ENCODE measurements at places on chromosomes 1 and 21. TPM values are rescaled to one million over a fixed set of nuclear protein-coding genes. Genes with fewer than 3 reads are reported as not detected.

- no peak for DNase-seq
Measured at GRCh38 chr1:16099412-16099811, 26.0 kb upstream of the FAM131C start.

- DNase-seq: no peak
Measured at GRCh38 chr1:84615790-84616189, 41.5 kb upstream of the CTBS start.

- DNase-seq: no peak
Measured at GRCh38 chr1:155777582-155777981, 79.4 kb downstream of the GON4L start.

DNA sequence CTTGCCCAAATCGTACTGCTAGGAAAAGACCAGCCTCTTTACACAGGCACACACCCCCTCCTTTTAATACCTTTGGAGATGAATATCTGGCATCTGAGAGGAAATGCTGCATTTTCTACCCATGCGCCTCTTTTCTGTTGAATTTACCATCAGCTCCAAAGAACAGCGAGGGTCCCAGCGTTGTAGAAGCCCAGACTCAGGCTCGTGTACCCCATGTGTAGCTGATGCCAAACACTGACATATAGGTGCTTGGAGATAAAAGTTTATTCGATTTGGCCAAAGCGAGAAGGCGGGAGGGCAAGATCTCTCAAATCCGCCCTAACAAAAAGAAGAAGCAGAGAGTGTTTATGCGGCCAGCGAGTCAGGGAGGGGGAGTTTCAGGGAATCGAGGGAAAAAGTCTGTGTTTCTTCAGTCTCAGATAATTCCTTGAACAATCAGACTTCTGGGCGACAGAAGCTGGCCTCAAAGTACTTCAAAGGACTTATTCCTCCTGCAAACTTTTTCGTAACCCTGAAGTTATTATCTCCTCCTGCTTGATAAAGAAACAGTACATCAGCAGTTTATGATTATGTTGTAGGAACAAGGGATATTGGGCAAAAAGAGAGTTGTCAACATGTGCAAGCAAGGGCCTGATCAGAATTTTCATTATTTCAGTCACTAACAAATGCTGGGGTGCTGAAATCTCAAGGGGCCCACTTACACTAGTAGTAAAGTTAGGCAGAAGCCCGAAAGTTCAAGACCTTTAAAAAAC lies 642 bp upstream of the CREG1 start:
- no peak for DNase-seq

DNA sequence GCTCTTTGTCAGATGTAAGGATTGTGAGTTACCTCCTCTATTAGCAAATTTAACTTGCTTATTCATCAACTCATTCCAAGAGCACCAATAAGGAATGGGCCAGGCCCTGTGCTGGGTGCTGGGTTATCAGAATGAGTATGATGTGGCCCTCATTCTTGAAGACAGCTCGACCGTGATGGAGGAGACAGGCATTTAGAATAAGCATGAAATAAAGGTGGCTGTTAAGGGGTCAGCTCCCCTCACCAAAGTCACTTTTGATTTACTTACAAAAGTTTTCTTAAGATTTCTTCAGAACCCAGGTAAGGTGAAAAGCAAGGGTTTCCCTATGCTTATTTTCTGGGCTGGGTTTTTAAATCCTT lies 15.3 kb upstream of the PADI1 start:
- no peak for DNase-seq

GRCh38 chr1:182127656-182128055 lies 66.1 kb upstream of the ZNF648 start:
- DNase-seq: no peak

DNA sequence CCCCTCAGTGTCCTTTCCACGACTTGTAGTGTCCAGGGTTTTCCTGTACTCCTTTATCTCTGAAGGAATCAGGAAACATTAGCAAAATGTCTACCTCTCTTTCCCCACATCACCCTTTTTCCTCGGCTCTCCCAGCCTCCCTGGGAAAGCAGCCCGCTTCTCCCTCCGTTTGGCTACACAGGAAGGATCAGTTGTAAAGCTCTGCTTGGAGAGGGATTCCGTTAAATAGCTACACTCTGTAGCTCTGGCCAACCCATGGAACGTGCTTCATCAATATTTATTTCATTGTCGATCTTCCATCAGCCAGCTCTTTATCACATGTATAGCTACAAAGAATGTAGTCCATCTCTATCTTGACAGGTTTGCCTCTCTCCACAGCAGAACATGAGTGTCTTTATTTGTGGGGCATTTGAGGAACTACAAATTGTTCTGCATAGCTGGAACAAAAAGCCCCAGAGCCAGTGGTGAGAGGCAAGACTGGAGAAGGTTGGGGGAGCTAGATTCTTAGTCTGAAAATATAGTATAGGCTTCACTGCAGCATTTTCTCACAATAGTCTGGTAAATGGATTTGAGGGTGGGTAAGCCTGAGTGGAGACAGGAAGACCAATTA lies 191.8 kb downstream of the SLC35F3 start:
- no peak for DNase-seq

The SPAG17 gene
- not detected for polyA plus RNA-seq

The OR4F29 gene
- polyA plus RNA-seq: not detected

The LORICRIN gene
- not detected for polyA plus RNA-seq

The AMPD1 gene
- polyA plus RNA-seq: not detected

The PLD5 gene
- polyA plus RNA-seq: not detected

The MCOLN3 gene
- not detected for polyA plus RNA-seq

The TSPAN2 gene
- polyA plus RNA-seq: 50.1 TPM
